Urinary bladder (tissue), 4 donors: ENCODE measurements at places on chromosomes 13 and 19.
A peak's percentile ranks its signal among the peaks of the same experiment; 100 is the strongest.

DNA sequence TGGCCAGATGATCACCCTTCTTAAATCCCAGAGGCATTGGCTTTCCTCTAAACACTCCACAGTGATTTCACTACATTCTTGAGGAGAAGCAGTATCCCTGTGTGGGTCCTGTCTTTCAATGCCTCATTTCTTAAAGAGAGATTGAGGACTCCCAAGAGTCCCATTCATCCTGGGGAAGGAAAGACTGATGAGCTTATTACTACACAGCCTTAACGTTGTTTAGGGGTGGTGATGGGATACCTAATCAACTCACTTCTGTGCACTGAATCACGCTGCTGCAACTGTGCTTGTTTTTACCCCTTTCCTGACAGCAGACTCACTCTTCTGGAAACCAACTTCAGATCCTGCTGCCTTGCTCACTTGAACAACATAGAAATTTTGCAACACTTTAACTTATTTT is 203.1 kb downstream of the RGCC start:
- DNase-seq: no peak

DNA sequence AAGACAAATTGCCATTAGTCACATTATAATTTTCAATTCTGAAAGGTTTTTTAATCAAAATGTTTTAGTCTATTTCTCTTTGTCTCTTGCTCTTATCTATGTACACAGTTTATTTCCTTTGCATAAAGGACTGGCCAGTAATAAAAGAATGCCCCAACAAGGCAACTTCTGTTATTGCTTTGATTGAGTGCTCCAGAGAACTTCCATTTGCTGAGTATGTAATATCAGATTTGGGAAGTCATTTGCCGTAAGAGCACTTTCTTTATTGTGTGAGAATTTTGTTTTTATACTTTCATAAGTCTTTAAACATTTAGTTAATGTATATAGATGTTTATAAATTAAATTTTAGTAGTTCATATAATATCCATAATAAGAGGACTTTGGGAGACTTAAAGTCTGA is 1140.4 kb downstream of the PCDH9 start:
- no peak for DNase-seq

DNA sequence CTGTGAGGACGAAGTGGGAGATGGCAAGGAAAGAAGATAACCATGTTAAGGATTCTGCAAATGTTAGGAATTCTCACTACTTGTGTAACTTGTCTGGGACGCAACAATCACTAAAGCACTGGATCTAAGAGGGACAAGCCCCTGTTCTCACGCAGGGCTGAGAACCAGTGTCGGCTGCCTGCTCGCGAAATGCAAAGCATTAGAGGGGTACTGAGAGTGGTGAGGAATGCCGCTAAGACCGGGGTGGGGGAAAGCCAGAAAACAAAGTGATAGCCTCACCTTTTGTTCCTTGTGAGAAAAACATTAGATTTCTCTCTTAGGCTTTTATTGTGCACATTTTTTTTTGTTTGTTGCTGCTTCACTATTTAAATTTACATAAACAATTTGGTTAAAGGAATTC is 241.9 kb downstream of the ABCC4 start:
- DNase-seq: no peak

DNA sequence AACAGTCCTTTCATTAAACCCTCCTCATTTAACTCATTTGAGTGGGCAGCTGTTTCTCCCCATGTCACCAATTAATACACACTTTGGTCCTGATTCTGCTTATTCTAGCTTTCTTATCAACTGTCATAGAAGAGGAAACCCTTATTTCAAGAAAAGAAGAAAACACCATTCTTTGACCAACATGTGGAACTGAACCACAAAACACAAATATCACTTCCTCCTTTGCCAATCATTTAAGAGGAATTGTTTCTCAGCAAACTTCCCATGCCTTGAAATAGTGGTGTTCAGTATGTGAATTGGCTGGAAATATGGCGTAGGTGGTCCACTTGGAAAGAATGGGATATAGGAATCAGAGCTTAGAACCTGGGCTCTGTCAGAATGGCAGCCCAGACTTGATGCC is 20.4 kb downstream of the MBD3L2B start:
- no peak for DNase-seq

DNA sequence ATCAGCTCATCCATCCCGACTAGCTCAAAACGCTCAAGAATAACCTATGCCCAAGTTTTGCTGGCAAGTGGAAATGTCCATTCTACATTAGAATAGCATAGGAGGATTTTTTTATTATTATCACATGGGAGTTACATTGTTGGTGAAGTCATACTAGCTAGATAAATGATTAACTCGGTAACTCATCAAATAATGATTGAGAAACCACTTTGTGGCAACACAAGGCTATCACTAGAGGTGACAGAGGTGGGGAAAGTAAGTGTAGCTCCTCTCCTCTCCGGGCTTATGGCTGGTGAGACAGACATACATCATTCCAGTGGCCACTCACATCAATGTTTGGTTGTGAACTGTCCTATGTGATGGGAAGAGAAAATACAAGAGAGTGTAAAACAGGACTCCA is 161.6 kb downstream of the ZIC5 start:
- no peak for DNase-seq

- DNase-seq: no peak
These were observed 43.3 kb downstream of the NAA16 start for GRCh38 chr13:41354416-41354815.

GRCh38 chr19:57037556-57037955 is 82.2 kb upstream of the USP29 start:
- DNase-seq: peak; percentile 17
